CD4-positive, alpha-beta T cell treated with Interleukin-1 beta for 1 hour (primary cell): ENCODE measurements at places on chromosomes 12 and 14.

GRCh38 chr14:100453930-100454329 is 130.8 kb downstream of the SLC25A47 start:
- no peak for DNase-seq

DNA sequence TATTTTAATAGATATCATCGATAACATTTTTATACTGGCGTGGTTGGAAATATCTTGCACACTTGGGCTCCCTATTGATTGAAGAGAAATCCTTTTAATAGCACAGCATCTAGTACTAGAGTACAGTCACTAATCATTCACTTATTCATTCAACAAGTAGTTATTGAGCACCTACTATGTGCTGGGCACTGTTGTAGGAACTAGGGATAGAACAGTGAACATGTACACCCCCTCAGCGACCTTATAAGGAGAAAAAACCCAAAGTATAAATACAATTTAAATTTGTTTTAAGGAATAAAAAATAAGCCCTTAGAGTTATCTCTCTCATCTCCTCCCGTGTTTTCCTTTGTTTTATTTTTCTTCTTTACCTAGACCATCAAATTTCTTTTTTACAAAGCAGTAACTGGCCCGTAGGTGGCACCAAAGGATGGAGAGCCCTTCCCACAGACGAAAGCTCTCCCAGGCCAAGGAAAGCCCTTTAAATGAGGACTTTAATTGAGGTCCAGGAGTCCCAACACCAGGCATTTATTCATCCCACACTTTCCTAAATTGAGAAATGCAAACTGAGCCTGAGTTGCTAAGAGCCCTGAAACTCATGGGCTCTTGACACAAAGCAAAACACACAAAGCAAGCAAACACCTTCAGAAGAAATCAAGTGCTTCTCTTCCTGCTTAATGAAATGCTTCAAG is 29.0 kb downstream of the PEBP1 start:
- DNase-seq = no peak

DNA sequence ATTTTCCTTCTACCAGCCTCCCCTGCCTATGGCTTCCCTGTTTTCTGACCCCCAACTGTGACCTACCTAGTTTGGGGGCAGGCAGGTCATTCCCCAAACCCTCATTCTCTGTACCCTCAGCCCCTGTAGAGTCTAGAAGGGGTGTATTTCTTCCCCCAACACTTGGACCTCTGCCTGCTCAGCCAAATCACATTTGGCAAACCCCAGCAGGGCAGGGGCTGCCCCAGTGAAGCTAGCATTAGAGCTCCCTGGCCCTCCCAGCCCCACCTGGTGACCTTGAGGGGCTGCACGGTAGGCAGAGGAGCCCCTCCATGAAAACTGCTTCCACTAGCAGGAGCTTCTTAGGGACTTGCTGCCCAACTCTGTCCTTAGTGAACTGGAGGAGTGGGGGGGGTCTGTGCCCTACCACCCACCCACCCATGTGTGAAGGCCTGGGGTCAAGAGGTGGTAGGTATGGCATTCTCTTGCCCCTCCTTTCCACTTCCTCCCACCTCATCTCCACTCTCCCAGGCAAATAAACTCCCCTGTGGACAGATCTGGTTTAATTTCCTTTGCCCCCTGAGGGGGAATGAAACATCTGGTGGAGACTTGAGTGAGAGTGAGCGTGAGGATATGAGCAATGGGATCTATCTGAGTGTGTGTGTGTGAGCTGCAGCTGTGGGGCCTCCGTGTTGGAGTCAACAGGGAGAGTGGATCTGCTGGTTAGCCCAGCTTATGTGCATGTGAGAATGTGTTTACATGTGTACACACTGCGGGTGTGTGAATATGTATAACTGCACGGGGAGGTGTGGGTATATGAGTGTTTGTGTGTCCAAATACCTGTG is 1.6 kb downstream of the NXPH4 start:
- no peak for DNase-seq

DNA sequence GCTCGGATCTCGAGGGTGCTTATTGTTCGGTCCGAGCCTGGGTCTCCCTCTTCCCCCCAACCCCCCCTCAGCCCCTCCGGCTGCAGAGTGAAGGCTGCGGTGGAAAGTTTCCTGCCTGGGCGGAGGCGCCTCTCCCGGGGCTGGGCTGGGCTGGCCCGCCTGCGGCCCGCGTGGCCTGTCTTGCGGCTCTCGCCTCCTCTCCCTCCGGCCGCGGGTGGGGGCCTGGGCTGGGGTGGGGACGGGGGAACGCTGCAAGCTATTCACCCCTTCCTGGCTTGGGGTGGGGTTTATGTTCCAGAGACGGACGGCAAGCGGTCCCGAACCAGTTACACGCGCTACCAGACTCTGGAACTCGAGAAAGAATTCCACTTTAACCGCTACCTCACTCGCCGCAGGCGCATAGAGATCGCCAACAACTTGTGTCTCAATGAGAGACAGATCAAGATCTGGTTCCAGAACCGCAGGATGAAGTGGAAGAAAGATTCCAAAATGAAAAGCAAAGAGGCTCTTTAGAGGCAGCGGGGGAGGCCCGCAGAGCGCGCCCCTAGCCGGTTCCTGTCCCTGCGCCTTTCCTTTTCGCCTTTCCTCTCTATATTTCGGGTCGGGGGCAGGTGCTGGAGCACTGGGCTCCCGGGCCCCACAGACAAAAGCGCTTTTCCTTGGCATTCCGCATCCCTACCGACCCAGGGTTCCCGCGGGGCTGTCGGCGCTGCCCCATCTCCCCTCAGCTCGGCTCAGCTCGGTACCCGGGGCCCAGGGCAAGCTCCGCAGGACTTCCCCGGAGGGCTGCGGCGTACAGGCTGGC is 1.3 kb downstream of the HOXC5 start:
- DNase-seq = no peak

- no peak for DNase-seq
Observed at GRCh38 chr14:77003960-77004710, 24.4 kb downstream of the IRF2BPL start.
